ENCODE measurements at places on chromosomes 6 and 20. TPM values are rescaled to one million over a fixed set of nuclear protein-coding genes. Genes with fewer than 3 reads are reported as not detected.

Gene TSBP1
- total RNA-seq = not detected

Gene PI16
- total RNA-seq = 32.4 TPM

GRCh38 chr6:15359335-15359862 is 113.5 kb downstream of the JARID2 start:
- no peaks in the 10 kb centered on the region for H3K4me1 ChIP-seq
- no peak overlapping the region for H3K27ac ChIP-seq

DNA sequence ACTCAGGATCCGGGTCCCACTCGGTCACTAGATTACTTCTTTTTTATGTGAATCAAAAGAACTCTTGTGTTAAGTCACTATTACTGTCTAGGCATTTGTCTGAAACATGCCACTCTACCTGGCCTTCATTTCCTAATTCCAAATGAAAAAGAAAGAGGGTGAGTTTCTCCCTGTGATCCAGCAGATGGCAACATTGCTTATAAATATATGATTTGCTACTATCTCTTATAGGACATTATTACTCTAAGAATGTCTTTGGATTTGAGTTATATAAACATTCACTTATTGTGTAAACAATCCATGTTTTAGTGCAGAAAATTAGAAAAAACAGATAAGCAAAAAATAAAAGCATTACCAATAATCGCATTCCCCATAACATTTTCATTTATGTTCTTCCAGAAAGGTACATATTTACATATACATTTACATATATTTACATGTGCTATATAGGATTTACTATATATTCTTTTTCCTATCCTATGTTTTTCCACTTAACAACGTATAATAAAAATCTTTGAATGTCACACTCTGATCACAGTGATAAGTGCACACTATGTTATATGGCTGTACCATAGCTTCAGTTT is 66.9 kb downstream of the FAXC start:
- H3K4me3 ChIP-seq = no peak overlapping the region
- H3K36me3 ChIP-seq = no peaks in the 10 kb centered on the region
- no peak for DNase-seq
- no peak overlapping the region for H3K27ac ChIP-seq
- H3K27me3 ChIP-seq = no peaks in the 10 kb centered on the region
- no peaks in the 10 kb centered on the region for H3K4me1 ChIP-seq

DNA sequence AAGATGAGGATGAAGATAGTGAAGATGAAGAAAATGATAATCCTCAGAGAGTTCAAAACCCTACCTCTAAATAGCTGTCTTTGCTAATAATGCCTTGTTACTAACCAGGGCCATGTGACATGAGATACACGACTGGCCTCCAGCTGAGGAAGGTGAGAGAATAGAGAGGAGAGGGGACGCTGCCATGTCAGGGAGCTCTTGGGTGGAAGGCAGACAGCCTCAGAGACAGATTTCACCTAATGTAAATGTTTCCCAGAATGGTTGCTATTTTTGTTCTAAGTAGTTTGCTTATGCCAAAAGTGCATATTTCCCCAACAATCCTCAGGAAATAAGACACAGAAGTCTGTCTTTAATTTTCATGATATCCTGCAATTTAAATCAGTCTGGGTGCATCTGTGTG is 138.4 kb downstream of the ELOVL4 start:
- H3K36me3 ChIP-seq = no peaks in the 10 kb centered on the region
- H3K4me3 ChIP-seq = no peak overlapping the region
- no peaks in the 10 kb centered on the region for H3K4me1 ChIP-seq
- DNase-seq = no peak
- no peak overlapping the region for H3K27ac ChIP-seq

GRCh38 chr20:33443006-33443511 is 504 bp downstream of the SNTA1 start:
- no peaks in the 10 kb centered on the region for H3K36me3 ChIP-seq
- peak overlapping the region; percentile 89 for H3K27ac ChIP-seq
- H3K4me1 ChIP-seq = no peaks in the 10 kb centered on the region
- peak overlapping the region; percentile 54 for H3K4me3 ChIP-seq
- peak; percentile 41 for DNase-seq

- DNase-seq = peak; percentile 74
- H3K27me3 ChIP-seq = no peaks in the 10 kb centered on the region
- H3K27ac ChIP-seq = peak overlapping the region; percentile 65
- H3K36me3 ChIP-seq = no peaks in the 10 kb centered on the region
- H3K4me1 ChIP-seq = peaks cover 6% of the 10 kb centered on the region
These were observed 47.6 kb upstream of the MYL9 start for GRCh38 chr20:36493801-36494114.

DNA sequence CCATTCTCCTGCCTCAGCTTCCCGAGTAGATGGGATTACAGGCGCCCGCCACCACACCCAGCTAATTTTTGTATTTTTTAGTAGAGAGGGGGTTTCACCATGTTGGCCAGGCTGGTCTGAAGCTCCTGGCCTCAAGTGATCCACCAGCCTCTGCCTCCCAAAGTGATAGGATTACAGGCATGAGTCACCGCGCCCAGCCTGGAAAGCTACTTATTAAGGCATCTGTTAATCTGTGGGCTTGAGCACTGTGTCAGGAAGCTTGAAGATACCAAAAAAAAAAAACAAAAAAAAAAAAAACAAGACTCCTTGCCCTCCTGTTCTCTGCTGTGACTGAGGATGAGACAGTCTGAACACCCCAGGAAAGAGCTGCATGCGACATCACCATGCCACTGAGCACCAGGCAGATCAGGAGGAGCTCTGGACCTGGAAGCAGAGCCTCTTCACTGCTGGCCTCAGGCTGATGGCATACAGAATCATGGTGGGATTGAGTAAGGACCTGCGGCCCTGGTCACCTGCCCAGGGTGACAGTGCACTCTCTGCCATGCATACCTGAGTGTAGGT is 166.5 kb upstream of the SNX9 start:
- H3K27me3 ChIP-seq = no peaks in the 10 kb centered on the region
- DNase-seq = no peak
- H3K4me3 ChIP-seq = no peak overlapping the region
- H3K27ac ChIP-seq = no peak overlapping the region

DNA sequence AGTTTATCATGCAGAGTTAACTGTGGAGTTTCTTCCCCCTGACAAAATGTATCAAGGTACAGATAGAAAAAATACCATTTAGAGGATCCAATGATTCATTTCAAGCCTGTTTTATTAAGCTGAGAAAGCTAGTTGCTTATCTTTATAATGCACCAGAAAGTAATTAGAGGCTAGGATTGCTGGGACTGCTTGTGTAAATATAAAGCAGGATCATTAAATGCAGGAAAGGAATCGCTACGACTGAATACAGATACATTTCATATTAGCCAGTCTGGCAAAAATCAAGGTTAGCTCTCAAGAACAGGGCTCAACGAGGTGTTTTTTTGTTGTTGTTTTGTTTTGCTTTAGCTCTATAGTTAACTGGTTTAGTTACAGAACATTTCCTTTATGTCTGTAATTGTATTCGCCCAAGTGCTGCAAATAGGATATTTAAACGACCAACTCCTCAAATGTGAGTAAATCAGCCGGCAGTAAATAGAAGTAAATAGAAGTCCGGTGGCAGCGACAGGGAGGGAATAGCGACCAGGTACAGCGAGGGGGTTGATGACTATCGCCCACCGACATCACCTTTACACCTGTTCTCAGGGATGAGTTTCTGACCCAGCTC is 748 bp downstream of the UBE2J1 start:
- H3K27ac ChIP-seq = peak overlapping the region; percentile 95
- H3K36me3 ChIP-seq = no peaks in the 10 kb centered on the region

GRCh38 chr6:111228094-111228493 is 140.8 kb downstream of the SLC16A10 start:
- no peaks in the 10 kb centered on the region for H3K27me3 ChIP-seq
- H3K4me1 ChIP-seq = no peaks in the 10 kb centered on the region
- H3K36me3 ChIP-seq = no peaks in the 10 kb centered on the region
- H3K27ac ChIP-seq = no peak overlapping the region
